ENCODE measurements at places on chromosomes 13 and 19.

DNA sequence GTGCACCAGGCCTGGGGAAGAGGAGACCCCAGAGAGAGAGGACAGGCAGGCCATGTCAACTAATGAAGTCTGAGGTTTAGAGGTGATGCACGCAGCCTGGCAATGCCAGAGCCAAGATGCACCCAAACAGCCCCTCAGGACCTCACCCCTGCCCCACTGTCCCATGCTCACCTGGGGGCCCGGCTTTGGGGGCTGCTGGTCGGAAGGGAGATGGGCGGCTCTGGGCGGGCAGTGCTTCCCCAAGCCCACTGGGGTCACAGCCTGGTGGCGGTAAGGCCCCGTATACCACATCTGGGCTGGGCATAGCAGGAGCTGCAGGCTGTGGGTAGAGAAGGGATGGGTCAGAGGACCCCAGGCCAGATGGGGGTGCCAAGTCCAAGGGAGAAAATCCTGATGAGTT is 8.6 kb upstream of the TMEM161A start:
- DNase-seq: no peak

- DNase-seq: no peak
These were observed 557.1 kb downstream of the DACH1 start for GRCh38 chr13:71309905-71310304.

DNA sequence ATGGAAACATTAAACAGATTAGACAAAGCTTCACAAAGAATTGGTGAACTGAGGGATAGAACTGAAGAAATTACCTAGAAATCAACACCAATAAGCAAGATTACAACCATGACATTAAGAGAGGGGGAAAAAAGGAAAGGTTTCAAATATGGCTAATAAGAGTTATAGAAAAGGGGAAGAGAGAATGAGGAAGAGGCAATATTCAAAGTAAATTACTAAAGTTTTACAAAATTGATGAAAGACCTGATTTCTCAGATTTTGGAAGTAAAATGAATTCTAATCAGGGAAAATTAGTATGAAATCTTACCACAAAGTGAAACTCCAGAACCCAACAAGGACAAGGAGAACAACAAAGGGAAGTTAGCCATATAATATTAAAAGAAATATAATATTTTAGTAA is 187.4 kb downstream of the NBEA start:
- no peak for DNase-seq

GRCh38 chr13:33316890-33317289 is 31.3 kb upstream of the STARD13 start:
- DNase-seq: no peak

DNA sequence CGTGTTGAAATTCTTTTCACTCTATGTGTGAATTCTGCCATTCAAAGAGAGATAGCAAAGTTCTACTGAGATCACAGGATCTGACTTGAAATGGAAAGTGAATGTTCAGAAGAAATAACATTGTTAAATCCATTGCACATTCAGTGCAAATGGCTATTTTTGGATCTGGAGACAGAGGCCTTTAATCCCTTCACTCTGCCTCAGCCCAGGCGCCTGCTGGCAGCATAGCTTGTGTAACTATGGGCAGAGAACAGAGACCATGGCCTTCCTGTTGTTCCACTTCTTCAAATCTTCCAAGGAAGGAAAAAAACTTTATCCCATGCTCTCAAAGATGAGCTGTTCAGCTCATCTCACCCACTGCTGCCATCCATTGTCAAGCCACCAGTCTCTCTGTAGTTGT is 265.4 kb downstream of the LMO7 start:
- no peak for DNase-seq

- no peak for DNase-seq
These were observed 10.7 kb upstream of the MCF2L start for GRCh38 chr13:112958127-112958989.

DNA sequence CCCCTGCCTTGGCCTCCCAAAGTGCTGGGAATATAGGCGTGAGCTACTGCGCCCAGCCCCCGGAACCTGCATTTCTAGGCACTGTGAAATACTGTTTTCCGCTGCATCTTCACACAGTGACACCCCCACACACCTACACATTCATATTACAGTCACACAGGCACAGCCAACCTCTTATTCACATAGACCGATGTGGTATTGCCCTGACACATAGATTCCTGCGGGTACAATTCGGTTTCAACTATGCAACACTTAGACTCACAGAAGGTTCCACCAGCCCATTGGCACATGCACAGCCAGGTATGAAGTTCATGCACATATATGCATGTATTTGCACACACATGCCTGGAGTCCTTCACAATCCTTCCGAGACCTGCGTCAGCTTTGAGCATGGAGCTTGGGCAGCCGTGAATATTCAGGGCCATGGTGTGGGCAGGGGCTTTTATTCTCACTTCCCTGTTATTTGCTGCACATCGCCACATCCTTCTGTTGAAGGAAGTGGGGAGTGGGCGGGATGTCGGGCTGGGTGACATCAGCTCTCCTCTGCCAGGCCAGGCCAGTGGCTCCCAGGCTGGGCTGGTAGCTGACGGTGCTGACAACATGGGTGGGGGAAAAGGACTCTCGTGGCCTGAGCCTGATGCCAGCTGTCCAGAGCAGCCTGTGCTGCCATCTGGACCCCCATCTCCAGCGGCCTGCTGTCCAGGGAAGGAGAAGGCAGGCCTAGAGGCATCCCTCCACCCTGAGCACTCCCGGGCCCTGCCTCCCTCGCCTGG is 5.4 kb upstream of the CDC37 start:
- DNase-seq: peak; percentile 80

GRCh38 chr19:54916822-54917221 is 10.9 kb downstream of the NCR1 start:
- DNase-seq: no peak

GRCh38 chr13:110684388-110685056 is 21.4 kb downstream of the CARS2 start:
- no peak for DNase-seq

- no peak for DNase-seq
These were observed 3.6 kb upstream of the KLF2 start for GRCh38 chr19:16320987-16321386.

DNA sequence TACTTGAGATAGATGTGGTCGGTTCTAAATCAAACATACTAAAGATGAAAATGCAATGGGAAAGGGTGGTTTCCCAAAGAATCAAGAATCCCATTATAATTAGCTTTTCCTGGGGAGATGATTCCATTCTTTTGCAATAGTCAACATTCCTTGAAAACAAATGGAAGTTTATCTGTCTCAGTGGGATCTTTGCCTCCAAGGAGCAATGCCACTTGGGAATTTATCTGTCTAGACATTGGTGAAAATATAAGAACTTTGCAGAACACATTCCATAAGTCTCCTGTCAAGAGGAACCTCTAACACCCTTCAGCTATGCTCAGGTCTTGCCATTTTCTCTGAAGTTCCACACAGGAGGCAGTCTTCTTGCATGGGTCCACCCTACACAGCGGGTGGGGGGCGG is 152.5 kb downstream of the KCTD12 start:
- no peak for DNase-seq

GRCh38 chr13:73741742-73742141 is 392.5 kb downstream of the KLF12 start:
- no peak for DNase-seq

GRCh38 chr13:107203146-107203847 is 635.4 kb upstream of the ARGLU1 start:
- DNase-seq: no peak

DNA sequence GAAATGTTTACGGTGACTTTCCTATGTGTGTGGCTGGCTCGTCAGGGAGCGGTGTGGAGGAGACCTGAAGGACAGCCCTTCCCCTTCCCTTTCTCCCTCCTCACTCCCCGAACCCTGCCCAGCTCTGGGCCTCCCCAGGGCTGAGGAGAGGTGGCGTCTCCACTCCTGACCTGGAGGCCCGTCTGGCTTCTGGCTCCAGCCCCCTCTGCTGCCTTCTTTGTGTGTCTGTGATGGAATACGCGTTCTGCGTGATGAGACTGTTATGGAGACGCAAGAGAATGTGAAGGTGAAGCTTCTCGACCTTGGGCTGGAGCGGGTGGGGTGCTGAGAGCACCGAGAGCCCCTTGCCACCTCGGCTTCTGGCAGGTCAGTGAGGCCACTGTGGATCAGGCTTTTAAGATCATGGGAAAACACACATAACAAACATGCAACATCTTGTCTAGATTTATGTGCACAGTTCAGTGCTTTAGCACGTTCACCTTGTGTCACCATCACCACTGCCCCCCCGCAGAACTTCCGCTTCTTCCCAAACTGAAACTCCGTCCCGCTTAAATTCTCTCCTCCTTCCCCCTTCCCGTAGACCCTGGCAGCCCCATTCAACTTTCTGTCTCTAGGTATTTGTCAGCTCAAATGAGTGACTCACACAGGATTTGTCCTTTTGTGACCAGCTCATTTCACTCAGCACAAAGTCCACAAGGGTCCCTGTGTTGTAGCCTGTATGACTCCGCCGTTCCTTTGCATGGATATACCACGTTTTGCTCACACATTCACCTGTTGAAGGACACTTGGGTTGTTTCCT is 24.7 kb downstream of the ATP11A start:
- DNase-seq: no peak

DNA sequence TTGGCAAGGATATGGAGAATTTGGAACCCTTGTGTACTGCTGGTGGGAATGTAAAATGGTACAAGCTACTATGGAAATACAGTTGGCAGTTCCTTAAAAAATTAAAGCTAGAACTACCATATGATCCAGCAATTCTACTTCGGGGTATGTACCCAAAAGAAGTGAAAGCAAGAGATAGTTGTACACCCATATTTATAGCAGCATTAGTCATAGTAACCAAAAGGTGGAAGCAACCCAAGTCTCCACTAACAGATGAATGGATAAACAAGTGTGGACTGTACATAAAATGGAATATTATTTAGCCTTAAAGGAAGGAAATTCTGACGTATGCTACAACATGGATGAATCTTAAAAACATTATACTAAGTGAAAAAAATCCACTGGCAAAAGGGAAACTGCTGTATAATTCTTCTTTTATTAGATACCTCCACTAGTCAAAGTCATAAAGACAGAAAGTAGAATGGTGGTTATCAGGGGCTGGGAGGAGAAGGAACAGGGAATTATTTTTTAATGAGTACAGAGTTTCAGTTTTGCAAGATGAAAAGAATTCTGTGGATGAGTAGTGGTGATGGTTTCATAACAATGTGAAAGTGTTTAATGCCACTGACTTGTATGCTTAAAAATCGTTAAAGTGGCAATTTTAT is 141.6 kb downstream of the RXFP2 start:
- no peak for DNase-seq

- no peak for DNase-seq
These were observed 35.2 kb upstream of the CXCL17 start for GRCh38 chr19:42477933-42478332.

- no peak for DNase-seq
These were observed 77.4 kb upstream of the LRCH1 start for GRCh38 chr13:46475541-46475991.

DNA sequence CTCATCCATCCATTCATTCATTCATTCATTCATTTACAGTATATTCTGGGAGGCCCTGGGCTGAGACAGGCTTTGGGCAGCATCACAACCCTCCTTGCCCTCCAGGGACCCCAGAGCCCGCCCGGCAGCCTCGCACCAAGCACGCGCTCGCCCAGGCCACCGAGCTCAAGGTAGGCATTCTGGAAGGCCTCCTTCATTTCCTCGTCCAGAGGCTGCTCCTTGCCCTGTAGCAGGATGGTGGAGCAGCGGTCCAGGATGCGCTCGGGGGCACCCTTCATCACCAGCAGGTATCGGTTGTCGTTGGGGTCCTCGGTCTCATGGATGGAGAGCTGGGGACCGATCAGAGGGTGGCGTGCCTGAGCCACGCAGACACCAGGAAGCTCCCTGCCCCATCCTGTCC is 15.6 kb downstream of the ATP1A3 start:
- no peak for DNase-seq

GRCh38 chr13:84994582-84994981 is 804.6 kb downstream of the SLITRK6 start:
- no peak for DNase-seq

GRCh38 chr13:44660050-44660449 is 83.9 kb upstream of the TSC22D1 start:
- DNase-seq: no peak

DNA sequence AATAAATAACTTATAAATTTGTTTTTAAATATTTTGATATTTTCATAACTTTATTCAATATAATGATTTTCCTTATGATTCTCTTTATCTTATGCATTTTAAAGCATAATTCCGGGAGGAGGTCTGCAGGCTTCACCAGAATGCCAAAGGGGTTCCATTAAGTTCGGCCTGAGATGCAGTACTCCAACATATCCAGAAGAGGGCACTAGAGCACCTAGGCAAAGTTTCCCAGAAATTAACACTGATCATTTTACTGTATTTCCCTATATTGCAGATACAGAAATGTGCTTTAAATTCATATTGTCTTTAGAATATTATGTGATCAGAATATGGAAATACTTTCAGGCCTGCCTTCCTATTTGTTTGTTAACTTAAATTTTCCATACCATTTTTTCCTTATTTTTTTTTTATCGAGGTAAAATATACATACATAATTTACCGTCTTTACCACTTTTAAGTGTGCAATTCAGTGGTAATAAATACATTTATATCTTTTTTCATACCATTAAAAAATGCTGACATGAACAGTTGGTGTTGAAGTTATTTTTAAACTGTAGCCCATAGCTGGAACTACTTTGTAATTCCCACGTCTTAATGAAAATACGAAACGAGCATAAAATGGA is 58.9 kb upstream of the TM9SF2 start:
- DNase-seq: peak; percentile 50

GRCh38 chr13:25187596-25187995 is 15.5 kb upstream of the AMER2 start:
- no peak for DNase-seq

DNA sequence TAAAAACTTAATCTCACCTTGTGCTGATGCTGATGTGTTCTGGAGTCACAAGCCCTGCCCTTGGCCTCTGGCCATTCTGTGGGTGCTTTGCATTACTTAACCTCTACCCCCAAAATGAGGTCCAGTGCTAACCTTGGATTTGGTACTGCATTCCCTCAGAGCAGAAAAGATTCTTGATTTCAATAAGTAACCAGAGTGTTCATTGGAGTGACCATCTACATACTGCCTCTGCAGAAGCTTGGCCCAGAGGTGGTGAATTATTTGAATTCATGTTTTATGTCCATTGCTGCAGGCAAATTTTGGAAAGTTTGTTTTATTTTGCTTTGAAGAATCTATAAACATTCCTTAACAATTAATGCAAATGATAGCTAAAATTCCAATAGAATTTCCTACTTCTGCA is 7.6 kb upstream of the ENOX1 start:
- DNase-seq: no peak

DNA sequence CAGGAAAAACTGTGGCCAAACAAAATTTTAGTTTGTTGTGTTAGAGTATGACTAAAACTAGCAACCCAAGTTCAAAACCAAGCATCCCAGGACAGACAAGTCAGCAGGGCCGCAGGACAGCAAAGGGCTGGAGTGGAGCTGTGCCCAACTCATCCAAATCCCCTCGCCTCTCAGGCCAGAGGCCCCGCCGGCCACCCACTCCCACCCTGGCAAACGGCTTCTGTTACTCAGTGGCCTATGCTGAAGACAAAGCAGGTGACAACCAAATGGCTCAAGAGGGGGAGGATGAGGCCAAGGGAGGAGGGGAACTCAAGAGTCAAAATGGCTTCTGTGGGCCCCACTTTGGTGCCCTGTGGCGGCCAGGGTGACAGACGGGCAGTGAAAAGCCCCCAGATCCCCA is 69.7 kb downstream of the SLC7A1 start:
- DNase-seq: no peak

Data from stimulated activated CD4-positive, alpha-beta T cell treated with anti-CD3 and anti-CD28 coated beads, Interleukin-15, amount 100 ng/mL, for 24 hours (primary cell).